ENCODE measurements at places on chromosomes 7 and 10.

- no peak for DNase-seq
Measured at GRCh38 chr7:65429642-65430343, 56.1 kb downstream of the ZNF92 start.

- no peak for DNase-seq
Measured at GRCh38 chr7:17671956-17672355, 268.3 kb downstream of the SNX13 start.

GRCh38 chr7:90005836-90006235, 148.4 kb upstream of the STEAP1 start:
- DNase-seq, result no peak

DNA sequence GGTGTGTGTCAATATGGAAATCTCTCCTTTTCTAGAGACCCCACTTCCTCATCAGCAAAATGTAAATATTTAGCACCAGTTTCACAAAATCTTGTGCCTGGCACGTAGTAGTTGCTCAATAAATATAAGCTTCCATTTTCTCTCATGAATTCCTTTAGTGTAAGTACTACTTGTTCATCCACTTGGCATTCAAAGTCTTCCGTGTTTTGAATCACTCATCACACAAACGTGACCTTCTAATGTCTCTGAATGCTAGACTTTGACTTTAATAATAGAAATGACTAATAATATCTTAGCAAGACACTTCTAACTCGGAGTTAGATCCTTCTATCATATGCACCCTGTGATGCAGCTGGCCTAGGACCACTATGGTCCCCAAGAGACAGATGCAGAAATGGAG, 168.7 kb upstream of the ZNF32 start:
- no peak for DNase-seq

GRCh38 chr7:43876241-43876640, 6.9 kb upstream of the MRPS24 start:
- no peak for DNase-seq

GRCh38 chr10:115969591-115969990, 303.4 kb downstream of the GFRA1 start:
- no peak for DNase-seq

DNA sequence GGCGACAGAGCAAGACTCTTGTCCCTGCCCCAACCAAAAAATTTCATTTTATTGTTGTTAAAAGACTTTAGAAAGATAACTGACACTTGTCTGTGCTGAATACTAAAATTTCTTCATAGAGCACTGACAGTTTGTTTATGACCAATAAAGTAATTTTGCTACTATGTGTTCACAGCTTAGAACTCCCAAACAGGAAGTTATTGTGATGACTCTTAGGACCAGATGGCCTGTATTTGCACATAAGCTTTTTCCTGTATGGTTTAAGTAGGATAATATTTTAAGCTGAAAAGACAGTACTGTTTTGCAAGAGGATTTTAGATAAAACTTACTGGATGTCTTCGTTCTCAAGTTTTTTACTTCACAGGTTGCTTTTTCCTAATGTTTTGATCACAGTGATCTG, 80.7 kb downstream of the MMRN2 start:
- DNase-seq, result no peak

DNA sequence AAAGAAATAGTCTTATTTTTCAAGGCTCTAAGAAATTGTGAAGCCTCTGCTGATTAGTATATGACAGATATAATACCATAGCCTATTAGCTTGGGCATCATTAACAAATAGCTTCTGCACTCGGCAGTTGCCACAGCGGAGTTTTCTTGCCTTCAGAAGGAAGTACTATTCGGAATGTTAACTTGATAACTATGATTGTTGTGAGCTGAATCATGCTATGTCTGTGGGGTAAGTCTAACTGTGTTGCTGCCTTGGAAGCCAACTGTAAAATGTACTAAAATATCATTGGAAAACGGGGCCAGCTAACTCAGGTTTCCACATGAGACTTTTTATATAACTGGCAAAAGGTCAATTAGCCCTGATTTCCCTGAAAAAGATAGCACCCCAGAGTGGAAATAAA, 93.2 kb downstream of the TWIST1 start:
- no peak for DNase-seq

DNA sequence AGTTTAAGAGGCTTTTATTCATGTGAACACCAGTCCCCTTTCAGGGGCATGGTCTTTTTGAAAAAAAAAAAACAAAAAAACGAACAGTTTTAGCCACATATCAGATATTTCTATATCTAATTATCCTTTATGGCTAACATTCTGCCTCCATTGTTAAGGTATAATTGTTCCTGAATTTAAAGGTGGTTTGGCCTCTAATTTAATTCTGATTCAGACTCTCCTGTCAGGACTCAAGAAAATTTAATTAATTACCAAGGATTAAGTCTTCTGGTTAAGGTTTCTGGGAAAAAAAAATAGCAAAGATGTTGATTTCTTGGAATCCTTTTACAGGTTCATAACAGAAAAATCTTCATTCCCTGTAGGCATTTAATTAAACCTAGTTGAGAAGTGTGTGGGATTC, 27.4 kb downstream of the COL1A2 start:
- no peak for DNase-seq

GRCh38 chr10:79409726-79410085, 35.7 kb downstream of the ZCCHC24 start:
- no peak for DNase-seq

GRCh38 chr10:9297580-9297979, 1243.1 kb downstream of the GATA3 start:
- DNase-seq, result no peak

DNA sequence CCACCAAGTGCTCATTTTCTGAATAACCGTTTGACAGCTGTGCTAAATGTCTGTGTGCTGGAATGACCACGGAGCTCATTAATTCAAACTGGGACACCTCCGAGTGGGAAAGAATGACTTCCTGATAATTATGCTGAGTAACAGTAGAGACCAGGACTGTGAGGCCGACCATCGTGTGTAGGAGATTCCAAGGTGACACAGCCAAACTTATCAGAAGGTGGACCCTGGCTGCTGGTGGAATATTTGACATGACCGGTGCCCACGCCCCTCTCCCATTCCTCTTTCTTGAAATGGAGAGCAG, 400.0 kb downstream of the PTPRN2 start:
- DNase-seq, result no peak

DNA sequence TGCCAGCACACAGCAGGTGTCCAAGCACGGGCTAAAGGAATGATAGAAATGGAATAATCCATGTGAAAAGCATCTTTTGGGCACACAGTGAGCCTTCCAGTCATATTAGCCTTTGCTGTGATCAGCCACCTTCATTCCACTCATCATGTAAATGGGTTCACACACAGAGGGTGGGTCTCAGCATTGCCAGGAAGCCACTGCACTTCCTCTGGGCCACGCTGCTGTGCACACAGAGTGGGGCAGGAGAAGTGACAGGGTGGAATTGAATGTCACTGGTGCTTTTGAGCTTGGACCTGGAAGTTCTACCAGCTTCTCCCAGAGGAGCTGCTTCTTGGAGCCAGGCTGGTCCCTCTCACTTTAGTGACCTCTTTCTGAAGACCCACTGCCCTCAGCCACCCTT, 203.5 kb downstream of the USP6NL start:
- no peak for DNase-seq

- no peak for DNase-seq
Measured at GRCh38 chr10:62880162-62880561, 64.0 kb upstream of the EGR2 start.

GRCh38 chr7:13414661-13415107, 574.8 kb downstream of the ETV1 start:
- DNase-seq, result no peak

- no peak for DNase-seq
Measured at GRCh38 chr10:23362069-23362830, 17.7 kb upstream of the C10orf67 start.

DNA sequence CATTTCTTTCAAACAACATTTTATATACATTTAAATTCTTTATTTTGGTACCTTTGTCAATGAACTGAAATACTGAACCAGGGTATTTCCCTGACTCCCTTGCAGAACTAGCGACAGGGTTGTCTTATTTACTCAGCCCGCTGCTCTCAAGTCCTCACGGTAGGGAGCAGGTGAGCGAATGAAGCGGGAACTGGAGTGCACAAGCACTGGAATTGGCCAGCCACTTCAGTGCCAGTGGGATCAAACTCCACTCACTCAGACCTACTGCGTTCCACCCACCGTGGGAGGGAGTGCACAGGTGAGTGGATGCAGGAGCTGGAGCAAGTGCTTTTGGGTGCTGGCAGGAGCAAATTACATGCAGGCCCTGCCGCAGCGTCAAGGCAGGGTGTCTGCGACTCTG, 28.1 kb upstream of the NEUROD6 start:
- no peak for DNase-seq

- DNase-seq, result no peak
Measured at GRCh38 chr7:67593794-67594193, 597.2 kb downstream of the TYW1 start.

DNA sequence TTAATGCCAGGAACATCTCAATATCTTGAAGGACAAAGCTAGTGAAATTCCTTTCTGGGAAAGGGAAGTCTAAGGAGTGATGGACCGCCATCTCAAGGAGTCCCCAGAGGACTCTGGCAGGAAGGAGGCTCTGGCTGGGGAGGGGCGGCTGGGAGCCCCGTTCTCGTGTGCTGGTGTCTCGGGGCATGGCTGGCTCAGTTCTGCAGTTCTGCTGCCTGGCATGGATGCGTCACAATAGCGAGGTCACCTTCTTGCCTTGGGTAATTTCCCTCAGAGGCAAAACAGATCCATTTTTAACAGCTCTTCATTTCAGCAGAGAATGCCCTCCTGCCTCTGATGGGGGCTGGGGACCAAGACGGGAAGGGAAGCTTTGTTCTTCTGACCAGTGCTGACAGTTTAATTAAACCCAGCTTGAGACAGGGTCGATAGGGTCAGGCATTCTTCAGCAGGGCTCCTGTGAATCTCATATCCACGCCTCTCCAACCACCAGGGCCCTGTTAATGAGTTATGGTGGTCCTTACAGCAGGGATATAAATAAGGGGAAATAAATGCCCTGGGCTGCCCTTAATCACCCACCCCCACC, 35.7 kb downstream of the SLIT1 start:
- DNase-seq, result no peak

DNA sequence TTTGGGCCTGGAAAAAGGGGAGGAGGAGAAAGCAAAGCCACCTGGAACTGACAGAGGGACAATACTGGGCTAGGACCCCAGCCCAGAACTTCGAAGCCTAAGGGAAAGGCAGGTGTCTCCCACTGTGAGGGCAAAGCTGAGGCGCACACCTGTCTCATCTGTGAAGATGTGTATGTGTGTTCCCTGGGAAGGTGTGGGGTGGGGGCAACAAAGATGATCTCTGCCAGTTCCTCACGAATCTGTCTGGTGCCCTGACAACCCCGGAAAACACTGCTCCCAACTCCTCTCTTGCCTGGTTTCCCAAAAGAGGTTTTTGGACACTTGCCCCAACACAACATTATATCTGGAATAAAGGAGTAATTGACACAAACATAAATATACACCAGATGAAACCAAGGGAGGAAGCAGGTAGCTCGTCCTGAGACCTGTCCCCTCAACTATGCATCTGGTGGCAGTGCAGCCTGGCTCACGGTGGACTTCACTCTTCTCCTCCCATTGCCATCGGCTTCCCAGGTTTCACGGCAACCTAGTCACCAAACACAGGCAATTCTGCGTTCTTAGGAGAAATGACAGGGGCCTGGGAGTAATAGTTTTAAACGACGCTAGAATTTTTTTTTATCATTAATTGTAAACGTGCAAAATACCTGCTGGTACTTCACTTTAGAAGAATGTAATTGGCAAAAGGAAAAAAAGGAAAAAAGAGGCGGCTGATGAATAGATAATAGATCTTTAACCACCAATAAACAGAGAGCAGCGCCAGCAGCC, 1.7 kb upstream of the EMX2 start:
- DNase-seq, result no peak

DNA sequence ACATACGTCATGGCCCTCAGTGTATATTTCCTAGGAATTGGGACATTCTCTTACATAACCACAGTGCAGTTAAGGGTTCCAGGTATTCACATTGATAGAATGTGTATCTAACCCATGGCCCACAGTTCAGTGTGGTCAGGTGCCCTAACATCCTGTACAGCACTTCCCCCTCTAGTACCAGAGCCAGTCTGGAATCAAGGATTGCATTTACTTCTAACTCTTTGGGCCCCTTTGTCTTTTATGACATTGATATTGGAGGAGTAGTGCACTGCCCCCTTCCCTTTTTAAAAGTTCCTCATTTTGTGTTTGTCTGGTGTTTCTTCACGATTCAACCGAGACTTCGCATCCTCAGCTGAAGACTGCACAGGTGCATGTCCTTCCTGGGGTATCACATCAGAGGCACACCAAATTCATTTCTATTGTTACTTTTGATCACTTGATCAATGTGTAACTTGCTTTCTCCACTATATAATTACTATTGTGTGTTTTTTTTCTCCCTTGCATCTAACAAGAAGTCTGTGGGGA, 22.4 kb upstream of the NPFFR1 start:
- no peak for DNase-seq

DNA sequence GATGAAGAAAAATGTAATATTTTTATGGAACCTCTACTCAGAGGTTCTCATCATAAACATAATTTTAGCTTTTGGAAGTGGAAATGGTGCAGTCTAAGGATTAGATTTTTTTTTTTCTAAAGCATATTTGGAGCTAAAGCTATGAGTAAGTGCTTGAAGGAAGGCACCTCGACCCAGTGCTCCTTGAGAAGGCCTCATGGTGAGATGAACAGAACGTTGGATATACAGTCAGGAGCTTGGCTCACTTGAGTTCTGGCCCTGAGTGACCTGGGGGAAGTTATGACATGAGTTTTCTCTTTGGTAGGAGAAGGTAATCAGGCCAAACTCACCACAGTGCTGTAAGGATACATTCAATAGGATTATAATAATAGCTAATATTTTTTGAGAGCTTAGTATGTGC, 163.3 kb downstream of the JCAD start:
- no peak for DNase-seq

GRCh38 chr10:30092151-30092790, 32.9 kb upstream of the JCAD start:
- no peak for DNase-seq

GRCh38 chr10:96446966-96447596, 66.6 kb downstream of the TLL2 start:
- no peak for DNase-seq

DNA sequence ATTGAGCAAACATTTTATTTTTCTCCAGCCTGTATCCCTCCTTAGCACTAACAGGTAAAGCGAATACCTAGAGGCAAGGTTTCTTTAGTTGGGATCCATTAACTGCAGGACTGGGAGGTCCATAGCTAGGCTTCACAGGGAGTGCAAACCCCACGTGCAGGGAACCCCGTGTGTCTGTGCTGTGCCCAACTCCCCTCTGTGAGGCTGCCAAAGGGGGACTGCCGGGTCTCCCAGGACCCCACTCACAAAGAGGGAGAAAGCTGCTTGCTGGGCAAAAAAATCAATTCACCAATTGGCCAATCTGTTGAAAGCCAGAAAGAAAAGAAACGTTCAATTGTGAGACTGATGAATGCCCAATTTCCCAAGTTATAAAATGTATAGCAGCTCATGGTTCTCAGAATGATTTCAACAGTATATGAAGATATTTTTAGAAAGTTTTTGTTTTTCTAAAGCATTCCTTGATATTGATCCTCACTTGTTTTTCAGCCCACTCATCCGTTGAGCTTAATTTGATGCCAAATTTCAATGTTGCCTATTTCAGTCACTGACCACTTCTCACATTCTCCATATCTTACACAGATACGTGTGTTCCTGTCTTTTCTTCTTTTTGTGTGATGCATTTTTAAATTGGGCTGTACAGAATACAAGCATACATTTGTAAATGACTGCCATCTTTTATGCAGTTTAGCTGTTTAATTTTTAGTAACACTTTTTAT, 202.7 kb upstream of the PRSS58 start:
- no peak for DNase-seq
